ENCODE measurements at places on chromosomes 16 and 17.

DNA sequence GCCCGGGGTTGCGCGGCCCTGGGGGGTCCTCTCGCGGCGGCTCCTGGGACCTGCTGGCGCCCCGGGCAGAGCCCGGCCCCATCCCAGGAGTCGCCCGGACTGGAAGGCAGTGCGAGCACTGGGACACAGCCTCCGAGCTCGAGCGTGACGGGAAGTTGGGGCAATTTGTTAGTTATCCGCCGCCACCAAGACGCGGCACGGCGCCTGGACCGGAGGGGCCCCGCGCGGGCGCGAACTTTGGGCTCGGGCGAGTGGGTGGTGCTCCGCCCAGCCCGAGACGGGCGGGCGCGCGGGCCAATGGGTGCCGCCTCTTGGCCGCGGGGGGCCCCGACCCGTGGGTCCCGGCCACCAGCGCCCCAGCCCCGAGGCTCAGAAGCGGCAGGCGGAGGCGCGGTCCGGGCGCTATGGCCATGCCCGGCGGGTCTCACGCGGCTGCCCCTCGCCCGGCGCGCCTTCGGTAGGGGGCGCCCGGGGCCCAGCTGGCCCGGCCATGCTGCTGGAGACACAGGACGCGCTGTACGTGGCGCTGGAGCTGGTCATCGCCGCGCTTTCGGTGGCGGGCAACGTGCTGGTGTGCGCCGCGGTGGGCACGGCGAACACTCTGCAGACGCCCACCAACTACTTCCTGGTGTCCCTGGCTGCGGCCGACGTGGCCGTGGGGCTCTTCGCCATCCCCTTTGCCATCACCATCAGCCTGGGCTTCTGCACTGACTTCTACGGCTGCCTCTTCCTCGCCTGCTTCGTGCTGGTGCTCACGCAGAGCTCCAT, at the start of gene ADORA2B:
Gene ADORA2B, plus strand, starts transcription at position 372 of the 768 bp plus-strand sequence. Its CDS starts 119 bp downstream, at position 491.
- peak; percentile 74 for DNase-seq

GRCh38 chr16:76241755-76242154, 35.4 kb upstream of the CNTNAP4 start:
- DNase-seq = no peak

- peak; percentile 81 for DNase-seq
Observed at GRCh38 chr17:28901866-28902818, 737 bp downstream of the DHRS13 start.

- no peak for DNase-seq
Observed at GRCh38 chr17:53804437-53804836, 18.3 kb upstream of the KIF2B start.

GRCh38 chr17:28871056-28871579, 16.3 kb downstream of the ERAL1 start:
- no peak for DNase-seq

Measured in DMS53 (cell line).